ENCODE measurements at places on chromosomes 6 and 20. TPM values are rescaled to one million over a fixed set of nuclear protein-coding genes. Genes with fewer than 3 reads are reported as not detected.

The SGK2 gene
- total RNA-seq: 0.44 TPM

The MROH8 gene
- 1.6 TPM for total RNA-seq

The SLC44A4 gene
- 0.13 TPM for total RNA-seq

The PTPRT gene
- total RNA-seq: under 0.01 TPM

All from aortic smooth muscle cell (primary cell).